Ovary (tissue), 10 donors: ENCODE measurements at places on chromosomes 12 and 14. TPM values are rescaled to one million over a fixed set of nuclear protein-coding genes. Genes with fewer than 3 reads are reported as not detected.

DNA sequence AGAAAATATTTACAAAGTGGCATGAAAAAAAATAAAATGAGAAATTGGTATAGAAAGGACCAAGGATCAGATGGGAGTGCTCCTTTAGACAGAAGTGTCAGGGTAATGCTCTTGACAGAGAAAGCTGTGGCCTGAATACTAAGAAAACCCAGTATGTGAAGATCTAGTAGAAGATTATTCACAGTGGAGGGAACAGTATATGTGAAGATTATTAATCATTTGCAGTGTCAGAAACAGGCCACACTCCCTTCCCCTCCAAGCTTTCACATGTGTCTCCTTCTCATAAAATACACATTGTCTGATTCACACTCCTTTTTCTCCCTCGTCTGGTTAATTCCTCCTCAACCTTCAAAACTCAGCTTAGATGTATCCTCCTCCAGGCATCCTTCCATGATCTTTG, 41.3 kb downstream of the CAPS2 start:
- no peak overlapping the region for H3K27ac ChIP-seq
- H3K4me1 ChIP-seq, result no peaks in the 10 kb centered on the region
- no peak overlapping the region for H3K4me3 ChIP-seq
- no peaks in the 10 kb centered on the region for H3K36me3 ChIP-seq
- DNase-seq, result no peak

RNASE1 gene
- 140 TPM for total RNA-seq

DNA sequence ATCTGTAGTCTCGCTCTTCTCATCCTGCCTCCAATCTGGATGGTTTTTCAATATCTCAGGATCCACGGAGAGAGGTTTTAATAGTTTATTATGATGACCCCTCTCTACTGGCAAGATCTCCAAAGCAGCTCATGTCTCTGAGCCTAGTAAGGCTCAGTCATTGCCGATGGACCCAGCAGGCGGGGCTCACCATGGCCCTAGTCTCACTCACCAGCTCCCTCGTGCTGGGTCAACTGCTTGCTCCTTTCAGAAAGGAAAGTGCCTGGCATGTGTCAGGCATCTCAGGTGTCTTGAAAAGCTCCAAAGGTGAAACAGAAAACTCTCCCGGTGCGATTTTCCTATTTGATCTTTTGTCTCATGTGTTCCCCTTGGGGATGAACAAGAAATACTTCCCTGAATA, 179.0 kb downstream of the CALM1 start:
- no peak for DNase-seq
- H3K27ac ChIP-seq, result no peak overlapping the region
- peaks cover 9% of the 10 kb centered on the region for H3K4me1 ChIP-seq
- no peak overlapping the region for H3K4me3 ChIP-seq

- H3K4me3 ChIP-seq, result no peak overlapping the region
- H3K27me3 ChIP-seq, result no peaks in the 10 kb centered on the region
- no peak for DNase-seq
- H3K36me3 ChIP-seq, result no peaks in the 10 kb centered on the region
These were observed 106.4 kb upstream of the C14orf180 start for GRCh38 chr14:104473244-104473565.

GRCh38 chr14:67468378-67468730, 20.2 kb downstream of the TMEM229B start:
- no peak overlapping the region for H3K27ac ChIP-seq
- H3K36me3 ChIP-seq, result no peaks in the 10 kb centered on the region
- no peaks in the 10 kb centered on the region for H3K27me3 ChIP-seq
- no peaks in the 10 kb centered on the region for H3K4me1 ChIP-seq
- no peak for DNase-seq

GRCh38 chr14:28323951-28324741, 442.4 kb upstream of the FOXG1 start:
- H3K4me3 ChIP-seq, result no peak overlapping the region
- no peaks in the 10 kb centered on the region for H3K4me1 ChIP-seq
- no peaks in the 10 kb centered on the region for H3K27me3 ChIP-seq
- no peak overlapping the region for H3K27ac ChIP-seq
- DNase-seq, result no peak

DNA sequence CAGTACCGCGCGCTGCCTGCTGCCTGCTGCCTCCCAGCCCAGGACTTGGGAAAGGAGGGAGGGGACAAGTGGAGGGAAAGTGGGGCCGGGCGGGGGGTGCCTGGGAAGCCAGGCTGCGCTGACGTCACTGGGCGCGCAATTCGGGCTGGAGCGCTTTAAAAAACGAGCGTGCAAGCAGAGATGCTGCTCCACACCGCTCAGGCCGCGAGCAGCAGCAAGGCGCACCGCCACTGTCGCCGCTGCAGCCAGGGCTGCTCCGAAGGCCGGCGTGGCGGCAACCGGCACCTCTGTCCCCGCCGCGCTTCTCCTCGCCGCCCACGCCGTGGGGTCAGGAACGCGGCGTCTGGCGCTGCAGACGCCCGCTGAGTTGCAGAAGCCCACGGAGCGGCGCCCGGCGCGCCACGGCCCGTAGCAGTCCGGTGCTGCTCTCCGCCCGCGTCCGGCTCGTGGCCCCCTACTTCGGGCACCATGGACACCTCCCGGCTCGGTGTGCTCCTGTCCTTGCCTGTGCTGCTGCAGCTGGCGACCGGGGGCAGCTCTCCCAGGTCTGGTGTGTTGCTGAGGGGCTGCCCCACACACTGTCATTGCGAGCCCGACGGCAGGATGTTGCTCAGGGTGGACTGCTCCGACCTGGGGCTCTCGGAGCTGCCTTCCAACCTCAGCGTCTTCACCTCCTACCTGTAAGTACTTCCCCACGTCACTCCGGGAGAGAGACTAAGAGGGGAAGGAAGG, at the start of gene LGR5:
TSS of gene LGR5 (plus strand) at position 186 of the 732 bp plus-strand sequence. CDS start at position 469, 283 bp downstream.
- no peak within 1 kb of the TSS for H3K27ac ChIP-seq
- no peaks in the 10 kb centered on the region for H3K4me1 ChIP-seq
- no peaks in the 10 kb centered on the region for H3K36me3 ChIP-seq
- peak within 1 kb of the TSS; percentile 32 for H3K4me3 ChIP-seq
- H3K27me3 ChIP-seq, result no peaks in the 10 kb centered on the region
- DNase-seq, result peak; percentile 30

- peaks cover 19% of the 10 kb centered on the region for H3K4me1 ChIP-seq
- no peak for DNase-seq
- no peaks in the 10 kb centered on the region for H3K27me3 ChIP-seq
These were observed 104.4 kb upstream of the ATF7IP start for GRCh38 chr12:14261096-14261495.

- H3K27me3 ChIP-seq, result no peaks in the 10 kb centered on the region
- no peaks in the 10 kb centered on the region for H3K36me3 ChIP-seq
- DNase-seq, result no peak
- H3K27ac ChIP-seq, result no peak overlapping the region
- peaks cover 4% of the 10 kb centered on the region for H3K4me1 ChIP-seq
- no peak overlapping the region for H3K4me3 ChIP-seq
These were observed 10.6 kb downstream of the HHIPL1 start for GRCh38 chr14:99655521-99655920.

BLOC1S1 gene
- 122 TPM for total RNA-seq

DNA sequence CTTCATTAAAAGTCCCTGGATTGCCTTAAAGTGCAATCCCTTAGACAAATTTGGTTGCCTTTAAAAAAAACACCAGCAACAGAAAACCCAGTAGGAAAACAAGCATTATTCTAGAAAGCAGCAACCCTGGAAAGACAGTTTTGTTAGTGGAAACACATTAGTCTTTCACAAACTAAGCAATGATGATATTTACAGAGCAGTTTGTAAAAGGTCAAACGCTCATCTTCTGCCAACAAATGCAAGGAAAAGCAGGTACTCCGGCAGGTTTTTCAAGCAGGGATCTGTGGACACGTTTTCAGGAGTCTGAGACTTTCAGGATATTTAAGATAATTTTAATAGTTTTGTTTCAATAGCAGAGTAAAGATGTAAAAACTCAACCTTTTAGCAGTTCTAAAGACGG, 202.2 kb downstream of the EXOC5 start:
- no peaks in the 10 kb centered on the region for H3K4me1 ChIP-seq
- no peak overlapping the region for H3K27ac ChIP-seq
- no peaks in the 10 kb centered on the region for H3K27me3 ChIP-seq

EIF2B1 gene
- 40.1 TPM for total RNA-seq

DNA sequence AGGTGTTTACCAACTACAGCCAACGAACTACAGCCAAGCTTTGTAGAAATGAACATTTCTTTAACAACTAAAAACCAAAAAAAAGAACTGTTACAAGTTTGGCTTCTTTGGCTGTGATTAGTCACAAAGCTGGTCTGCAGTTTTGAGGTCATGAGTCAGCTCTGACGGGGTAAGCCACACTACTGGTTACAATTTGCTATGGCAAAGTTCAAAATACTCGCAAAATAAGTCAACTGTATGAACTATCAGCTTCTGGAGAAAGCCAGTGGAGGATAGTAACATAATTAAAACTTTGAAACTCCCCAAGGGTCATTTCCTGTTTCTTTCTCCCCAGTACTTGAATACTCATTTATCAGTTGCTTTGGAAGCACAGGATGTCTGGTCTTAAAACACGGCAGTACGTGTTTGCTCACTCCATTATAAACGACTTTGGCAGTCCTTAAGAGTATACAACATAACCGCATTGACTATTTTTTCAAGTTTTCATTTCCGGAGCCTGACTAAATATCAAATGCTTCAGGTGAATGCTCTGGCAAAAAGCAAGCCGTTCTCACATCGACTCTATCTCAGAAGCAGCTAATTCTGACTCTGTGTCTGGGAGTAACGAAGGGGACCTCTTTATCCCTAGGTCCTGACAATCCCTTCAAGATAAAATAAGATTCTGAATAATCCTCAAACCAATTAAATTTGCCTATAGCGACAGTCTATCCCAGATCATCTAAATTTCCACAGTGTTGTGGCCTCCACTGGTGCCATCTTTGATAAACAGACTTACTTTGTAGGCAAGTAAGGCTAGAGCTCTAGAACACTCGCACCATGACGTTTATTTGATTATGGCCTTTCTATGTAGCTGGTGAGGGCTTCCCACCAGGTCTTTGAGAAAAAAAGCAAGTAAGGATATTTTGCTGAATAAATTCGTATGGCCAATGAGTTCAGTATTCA, 10.6 kb downstream of the PHLDA1 start:
- no peak for DNase-seq
- no peak overlapping the region for H3K27ac ChIP-seq
- H3K4me3 ChIP-seq, result no peak overlapping the region
- no peaks in the 10 kb centered on the region for H3K27me3 ChIP-seq

DNA sequence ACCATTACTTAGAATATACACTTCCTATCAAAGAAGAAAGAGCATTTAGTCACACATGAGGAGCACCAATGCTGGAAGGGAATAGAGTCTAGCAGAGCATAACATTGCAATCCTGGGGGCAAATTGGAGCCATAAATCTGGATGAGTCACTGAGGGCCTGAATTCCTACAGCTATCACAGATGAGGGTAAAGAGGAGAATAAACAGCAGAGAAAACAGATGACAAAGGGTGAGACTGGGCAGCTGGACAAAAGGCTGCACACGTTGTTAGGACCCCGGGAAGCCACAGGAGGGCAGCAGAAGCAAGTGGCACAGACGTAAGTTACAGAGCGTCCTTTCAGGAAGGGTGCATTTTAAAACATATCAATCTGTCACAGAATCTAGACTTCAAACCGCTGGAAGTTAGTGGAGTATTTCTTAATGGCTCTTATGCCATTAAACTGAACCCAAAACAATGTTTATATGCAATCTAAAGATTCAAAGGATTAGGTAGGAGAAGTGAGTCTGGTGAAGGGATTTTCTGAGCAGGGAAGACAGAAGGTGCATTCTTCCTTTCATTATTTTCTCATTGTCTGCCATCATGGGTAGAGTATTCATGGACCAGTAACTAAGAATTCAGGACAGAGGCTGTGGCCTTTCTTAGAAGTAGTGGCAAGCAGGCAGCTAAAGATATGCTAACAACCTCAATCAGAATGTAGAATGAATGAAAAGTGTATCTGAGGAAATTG, 159.8 kb upstream of the DAAM1 start:
- no peaks in the 10 kb centered on the region for H3K36me3 ChIP-seq
- no peak overlapping the region for H3K27ac ChIP-seq
- no peak overlapping the region for H3K4me3 ChIP-seq
- no peaks in the 10 kb centered on the region for H3K4me1 ChIP-seq

SOAT2 gene
- total RNA-seq, result 0.72 TPM

DNA sequence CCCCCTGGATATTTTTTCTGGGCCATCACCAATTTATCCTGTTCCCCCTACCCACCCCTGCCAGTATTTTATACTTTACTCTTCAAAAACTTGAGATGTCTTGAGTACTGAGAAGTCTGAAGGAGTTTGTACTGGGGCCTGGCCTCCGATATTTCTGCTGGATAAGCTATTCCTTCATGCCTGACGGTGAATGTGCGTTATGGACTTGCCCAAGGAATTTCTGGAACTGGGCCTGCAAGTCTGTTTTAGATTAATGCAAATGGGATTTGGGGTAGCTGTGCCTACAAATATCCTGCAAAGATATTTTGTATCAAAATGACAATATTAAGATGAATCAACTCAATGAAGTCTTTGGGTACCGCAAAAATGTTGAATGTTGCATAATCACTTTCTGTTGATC, at the start of gene PTCSC3:
TSS of gene PTCSC3 (minus strand) at position 199 of the 400 bp plus-strand sequence.
- H3K36me3 ChIP-seq, result no peaks in the 10 kb centered on the region
- no peak within 1 kb of the TSS for H3K4me3 ChIP-seq
- no peaks in the 10 kb centered on the region for H3K4me1 ChIP-seq
- no peaks in the 10 kb centered on the region for H3K27me3 ChIP-seq

ARID4A gene
- total RNA-seq, result 23.9 TPM

DNA sequence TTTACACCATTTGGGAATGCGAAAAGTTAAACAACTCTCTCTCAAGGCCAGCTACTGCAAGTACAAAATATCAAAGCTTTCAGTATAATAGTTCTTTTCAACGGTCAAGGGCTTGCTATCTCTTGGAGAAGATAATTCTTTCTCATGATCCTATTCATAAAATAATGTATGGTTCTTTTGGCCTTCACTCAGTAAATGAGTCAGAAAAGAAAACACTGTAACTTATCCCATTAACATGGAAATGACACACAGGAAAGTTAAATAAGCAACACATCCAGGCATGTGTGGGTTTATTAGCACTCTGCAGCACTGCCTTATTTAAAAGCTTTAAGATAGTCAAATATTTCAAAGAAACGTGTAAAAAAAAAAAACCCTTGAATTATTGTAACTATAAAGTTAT, 36.9 kb downstream of the ZFC3H1 start:
- H3K4me3 ChIP-seq, result no peak overlapping the region
- no peaks in the 10 kb centered on the region for H3K27me3 ChIP-seq
- H3K36me3 ChIP-seq, result no peaks in the 10 kb centered on the region
- H3K4me1 ChIP-seq, result peaks cover 2% of the 10 kb centered on the region
- H3K27ac ChIP-seq, result no peak overlapping the region

KRT8 gene
- 7.0 TPM for total RNA-seq

DNA sequence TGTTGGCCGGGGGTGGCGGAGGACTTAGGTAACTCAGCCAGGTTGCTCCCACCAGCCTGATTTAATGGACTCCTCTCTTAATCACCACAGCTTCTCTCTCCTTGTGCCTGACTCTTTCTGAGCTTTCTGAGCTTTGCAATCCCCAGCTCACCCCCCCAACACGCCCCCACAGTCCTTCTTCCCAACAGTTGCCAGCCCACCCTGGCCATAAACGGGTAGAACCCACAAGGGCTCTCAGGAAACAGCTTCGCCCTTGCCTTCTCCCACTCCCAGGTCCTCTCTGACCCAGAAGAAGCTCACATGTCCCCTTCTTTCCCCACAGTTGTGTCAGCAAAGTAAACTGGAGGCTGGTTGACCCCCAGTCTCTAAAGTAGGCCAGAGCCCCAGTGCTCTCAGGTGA, 32.9 kb downstream of the ZFP36L1 start:
- no peaks in the 10 kb centered on the region for H3K36me3 ChIP-seq
- no peak overlapping the region for H3K4me3 ChIP-seq
- H3K27me3 ChIP-seq, result no peaks in the 10 kb centered on the region
- no peak for DNase-seq

CDKN1B gene
- total RNA-seq, result 76.8 TPM
